Upper lobe of left lung (tissue), 6 donors: ENCODE measurements at places on chromosomes 7 and 10.

GRCh38 chr7:97006055-97006815 lies 882 bp downstream of the DLX6 start:
- DNase-seq: no peak

DNA sequence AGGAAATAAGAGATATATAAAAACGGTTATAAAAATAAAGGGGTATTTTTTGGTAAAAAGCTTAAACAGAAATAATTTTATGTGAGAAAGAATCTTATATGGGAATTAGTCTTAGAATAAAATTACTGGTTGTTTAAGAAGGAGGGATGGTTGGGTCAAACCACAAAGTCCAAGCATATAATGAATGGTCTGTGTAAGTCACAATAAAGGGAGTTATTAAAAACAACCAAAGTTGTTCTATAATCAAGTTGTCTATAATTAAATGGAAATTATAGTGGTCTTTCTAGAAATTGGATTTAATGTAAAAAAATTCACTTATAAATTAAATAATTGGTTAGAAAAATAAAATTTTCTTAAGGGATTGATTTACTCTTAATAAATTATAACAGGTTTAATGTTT lies 304.8 kb downstream of the POM121L12 start:
- DNase-seq: no peak

DNA sequence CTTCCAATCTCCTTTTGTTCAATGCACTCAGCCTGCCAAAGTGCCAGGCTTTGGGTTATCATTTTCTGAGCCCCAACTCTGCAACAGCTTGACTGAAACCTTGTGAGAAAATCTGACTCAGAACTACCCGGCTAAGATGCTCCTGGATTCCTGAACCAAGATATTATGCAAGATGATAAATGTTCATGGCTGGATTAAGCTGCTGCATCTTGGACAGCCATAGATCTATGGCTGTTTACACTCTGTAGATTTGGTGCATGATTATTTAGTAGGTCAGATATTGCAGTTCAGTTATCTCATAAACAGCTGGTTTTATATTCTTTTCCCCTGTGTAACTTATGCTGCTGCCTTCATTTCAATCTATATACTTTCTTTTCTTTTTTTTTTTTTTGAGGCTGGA lies 243.5 kb downstream of the GATA3 start:
- DNase-seq: no peak

DNA sequence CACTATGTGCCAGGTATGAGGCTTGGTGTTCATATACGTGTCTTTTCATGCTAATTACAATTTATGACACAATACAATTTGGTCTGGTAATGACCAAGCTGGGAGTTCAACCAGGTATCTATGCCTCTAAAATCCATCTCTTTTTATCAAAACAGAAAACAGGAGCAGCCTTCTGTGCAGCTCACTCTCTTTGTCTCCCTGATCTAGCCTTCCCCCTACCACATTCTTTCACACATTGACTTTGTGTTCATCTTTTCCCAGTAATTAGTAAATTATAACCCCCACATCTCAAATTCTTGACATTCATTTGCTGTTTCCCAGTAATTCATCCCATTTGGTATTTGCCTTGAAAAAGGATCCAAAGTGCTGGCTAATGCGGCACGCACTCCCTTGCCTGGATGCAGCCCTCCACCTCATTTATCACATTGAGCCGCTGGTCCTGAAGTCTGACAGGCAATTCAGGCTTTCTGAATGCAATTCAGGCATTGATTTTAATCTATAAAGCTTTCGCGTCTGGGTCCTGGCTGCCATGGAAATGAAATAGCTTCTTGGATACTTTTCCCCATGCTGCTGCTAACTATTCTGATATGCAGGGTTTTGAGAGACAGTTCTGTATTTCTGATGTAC lies 112.5 kb upstream of the ANKRD1 start:
- no peak for DNase-seq

- DNase-seq: no peak
These were observed 1.2 kb upstream of the GTPBP4 start for GRCh38 chr10:986881-987619.

DNA sequence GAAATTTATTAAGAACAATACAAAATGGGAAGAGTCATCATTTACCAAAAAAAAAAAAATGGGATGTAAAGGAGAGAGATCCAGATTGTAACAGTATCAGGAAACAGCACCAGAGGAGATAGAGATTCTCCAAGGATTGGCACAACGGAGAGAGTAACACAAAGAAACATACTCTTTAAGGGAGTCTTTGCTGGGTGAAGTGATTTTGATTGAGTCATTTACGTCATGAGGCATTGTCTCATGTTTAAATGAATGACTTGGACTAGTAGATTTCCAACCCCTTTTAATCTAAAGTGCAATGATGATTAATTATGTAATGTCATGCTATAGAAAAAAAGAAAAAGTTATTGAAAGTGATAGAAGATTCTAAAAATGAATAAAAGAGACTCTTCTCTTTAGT lies 68.8 kb downstream of the ITGB8 start:
- no peak for DNase-seq

DNA sequence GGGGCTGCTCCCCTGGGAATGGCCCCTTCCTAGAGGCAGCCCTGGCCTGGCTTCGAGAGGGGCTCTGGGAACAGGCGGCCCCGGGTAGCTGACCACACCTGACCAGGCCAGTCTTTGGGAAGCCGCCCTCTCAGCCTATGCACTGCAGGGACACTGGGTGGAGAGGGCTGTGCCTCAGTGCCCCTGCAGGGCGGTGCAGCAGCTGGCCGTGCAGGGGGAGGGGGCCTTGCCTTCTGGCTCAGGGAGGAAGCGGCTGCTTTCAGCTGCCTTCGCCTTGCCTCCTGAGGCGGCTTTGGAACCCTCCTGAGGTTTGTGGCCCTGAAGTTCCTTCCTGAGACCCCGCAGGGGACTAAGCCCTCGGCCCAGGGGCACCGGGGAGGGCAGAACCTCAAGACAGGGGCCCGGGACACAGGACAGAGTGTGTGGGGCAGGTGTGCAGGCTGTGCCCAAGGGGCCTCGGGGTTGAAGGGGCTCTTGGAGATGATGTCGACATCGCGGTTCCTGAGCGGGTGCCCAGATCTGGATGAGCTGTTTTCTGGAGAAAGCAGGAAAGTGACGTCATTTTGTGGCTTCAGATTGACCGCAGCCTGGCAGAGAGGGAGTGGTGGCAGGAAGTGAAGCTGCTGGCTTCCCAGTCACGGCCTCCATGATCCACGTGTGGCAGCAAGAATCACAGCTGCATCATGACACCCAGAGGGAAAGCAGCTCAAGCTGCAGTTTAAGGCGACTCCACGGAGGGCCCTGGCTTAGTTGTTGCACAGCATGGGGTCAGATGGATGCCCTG lies 17.7 kb downstream of the ADAM8 start:
- DNase-seq: peak; percentile 96

- no peak for DNase-seq
These were observed 1342.6 kb downstream of the REEP3 start for GRCh38 chr10:64863836-64864235.

DNA sequence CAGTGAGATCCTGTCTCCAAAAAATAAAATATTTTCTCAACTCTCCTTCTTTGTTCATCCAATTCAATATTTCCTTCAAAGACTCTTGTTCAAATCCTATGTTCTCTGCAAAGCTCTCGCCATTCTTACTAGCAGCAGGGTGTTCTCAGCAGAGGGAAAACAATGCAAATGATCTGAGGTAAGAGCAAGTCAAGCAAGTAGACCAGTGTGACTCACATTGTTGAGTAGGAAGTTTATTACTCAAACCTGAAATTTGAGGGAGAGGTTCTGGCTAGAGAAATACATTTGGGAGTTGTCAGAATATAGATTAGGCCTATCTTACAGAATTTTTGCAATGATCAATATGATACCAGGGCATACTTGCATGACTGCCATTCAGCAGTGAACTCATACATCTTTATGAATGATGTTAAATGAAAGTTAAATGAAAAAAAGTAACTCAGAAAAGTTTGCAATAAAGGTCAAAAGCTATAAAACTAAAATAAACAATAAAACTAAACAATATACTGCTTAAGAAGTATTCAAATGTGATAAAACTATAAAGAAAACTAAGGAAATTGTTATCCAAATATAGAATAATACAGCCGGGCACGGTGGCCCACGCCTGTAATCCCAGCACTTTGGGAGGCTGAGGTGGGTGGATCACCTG lies 5.8 kb downstream of the IDE start:
- no peak for DNase-seq

GRCh38 chr10:104109908-104110662 lies 11.9 kb upstream of the SFR1 start:
- DNase-seq: no peak

DNA sequence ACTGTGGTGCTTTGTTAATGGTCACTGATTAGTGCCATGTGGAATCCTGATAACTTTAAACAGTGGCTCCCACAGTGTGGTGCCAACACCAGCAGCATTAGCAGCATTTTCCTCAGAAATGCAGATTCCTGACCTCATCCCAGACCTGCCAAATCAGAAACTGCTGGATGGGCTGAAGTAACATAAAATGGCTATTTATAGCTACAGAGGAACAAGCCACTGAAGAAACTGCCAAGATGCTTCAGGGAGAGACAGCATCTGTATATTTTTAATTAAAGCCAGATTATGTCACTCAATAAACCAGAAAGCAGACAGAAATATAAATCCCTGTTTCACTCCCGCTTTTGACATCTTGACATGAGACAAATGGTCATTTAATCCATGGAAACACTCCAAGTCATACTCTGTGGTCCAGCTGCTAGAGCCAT lies 178.5 kb downstream of the AMPH start:
- no peak for DNase-seq

GRCh38 chr10:122459561-122460273 lies 1.6 kb upstream of the HTRA1 start:
- no peak for DNase-seq

GRCh38 chr7:55158541-55159382 lies 139.9 kb downstream of the EGFR start:
- DNase-seq: no peak

- DNase-seq: no peak
These were observed 35.2 kb upstream of the MXI1 start for GRCh38 chr10:110172155-110172554.

- no peak for DNase-seq
These were observed 100.1 kb downstream of the CACNB2 start for GRCh38 chr10:18240185-18240882.

- no peak for DNase-seq
These were observed 256.3 kb downstream of the OTUD1 start for GRCh38 chr10:23694921-23695824.

- DNase-seq: no peak
These were observed 6.1 kb upstream of the PDGFA start for GRCh38 chr7:525740-526139.

DNA sequence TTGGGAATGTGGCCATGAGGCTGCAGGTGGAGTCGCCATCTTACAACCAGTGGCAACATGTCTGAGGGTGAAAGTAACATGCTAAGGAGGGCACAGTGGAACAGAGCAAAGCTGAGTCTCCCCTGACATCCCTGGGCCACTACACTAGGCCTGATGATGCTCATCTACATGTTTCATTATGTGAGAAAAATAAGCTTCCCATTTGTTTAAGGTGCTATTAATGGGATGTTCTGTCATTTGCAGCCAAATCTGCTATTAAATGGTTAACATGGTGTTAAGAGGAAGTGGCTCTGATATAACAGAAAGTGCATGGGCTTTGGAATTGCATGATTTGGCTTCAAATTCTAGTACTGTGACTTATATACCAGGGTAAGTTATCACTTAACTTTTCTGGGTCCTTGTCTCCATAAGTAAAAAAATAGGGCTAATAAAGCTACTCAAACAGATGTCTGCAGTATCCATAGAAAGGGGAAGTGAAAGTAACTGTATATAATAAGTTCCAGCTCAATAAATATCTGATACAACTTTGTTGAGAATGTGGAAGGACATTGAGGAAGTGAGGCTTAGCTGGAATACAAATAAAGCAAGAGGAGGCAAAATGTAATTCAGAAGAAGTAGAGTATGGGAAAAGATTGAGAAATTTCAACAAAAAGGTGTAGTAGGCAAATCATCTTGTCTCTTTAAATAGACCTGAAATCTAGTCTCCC lies 158.9 kb downstream of the RTKN2 start:
- no peak for DNase-seq

- DNase-seq: no peak
These were observed 178.1 kb upstream of the PPP2R2D start for GRCh38 chr10:131722525-131723264.

- DNase-seq: peak; percentile 19
These were observed 27.3 kb downstream of the ADAP1 start for GRCh38 chr7:927031-927671.

GRCh38 chr7:2862831-2863361 lies 18.8 kb upstream of the GNA12 start:
- DNase-seq: no peak

DNA sequence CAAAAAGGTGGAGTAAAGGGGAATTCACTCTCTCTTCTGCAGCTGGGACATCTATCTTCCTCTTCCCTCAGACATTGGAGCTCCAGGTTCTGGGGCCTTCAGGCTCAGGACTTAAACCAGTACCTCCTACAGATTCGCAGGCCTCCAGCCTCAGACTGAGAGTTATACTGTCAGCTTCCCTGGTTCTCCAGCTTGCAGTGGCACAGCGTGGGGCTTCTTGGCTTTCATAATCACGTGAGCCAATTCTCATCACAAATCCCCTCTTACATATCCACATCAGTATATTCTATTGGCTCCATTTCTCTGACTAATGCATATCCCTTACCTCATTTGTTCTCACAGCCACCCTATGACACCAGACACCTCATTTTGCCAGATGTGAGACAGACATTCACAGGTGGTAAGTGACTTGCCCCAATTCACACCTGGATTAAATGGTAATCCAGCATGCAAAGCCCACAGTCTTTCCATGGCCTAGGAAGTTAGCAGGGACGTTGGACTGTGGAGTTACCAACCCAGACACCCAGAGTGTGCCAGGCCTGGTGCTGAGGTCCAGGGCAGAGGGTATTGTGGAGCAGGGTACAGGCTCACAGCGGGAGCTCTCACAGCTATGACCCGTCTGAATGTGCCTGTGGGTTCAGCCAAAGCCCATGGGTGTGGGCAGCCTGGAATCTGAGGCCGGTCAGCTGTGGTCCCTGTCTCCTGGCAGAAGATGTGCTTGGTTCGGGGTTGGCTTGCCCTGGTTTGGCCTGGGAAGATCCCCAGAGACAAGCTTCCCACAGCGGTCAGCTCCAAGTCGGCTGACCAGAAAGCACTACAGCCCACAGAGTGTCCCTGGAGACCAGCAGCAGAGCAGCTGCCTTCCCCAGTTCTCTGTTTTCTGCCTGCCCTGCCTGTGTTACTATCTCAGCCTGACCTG lies 18.4 kb upstream of the ZCCHC24 start:
- DNase-seq: peak; percentile 23

GRCh38 chr7:47574482-47575329 lies 7.2 kb downstream of the TNS3 start:
- no peak for DNase-seq

GRCh38 chr10:25999295-25999981 lies 65.4 kb downstream of the MYO3A start:
- DNase-seq: no peak
